ENCODE measurements at places on chromosomes 11 and 22.

GRCh38 chr22:41534219-41534618 is 10.1 kb downstream of the POLR3H start:
- DNase-seq = no peak

DNA sequence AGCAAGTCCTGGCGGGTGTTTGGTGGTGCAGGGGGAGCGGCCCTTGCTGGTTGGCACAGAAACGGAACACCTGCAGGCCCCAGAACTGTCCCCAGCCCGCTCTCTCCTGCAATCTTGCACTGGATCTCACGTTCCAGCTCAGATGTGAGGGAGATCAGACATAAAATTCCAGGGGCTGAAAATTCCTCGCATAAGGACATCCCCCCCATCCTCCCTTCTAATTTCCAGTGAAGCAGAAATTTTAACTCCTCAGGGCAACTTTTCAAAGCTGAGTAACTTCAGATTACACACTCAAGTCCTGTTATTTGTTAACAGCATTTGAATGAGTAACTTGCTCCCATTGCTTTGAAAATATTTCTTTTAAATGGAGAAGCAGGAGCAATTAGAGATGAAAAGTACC is 40.3 kb upstream of the RASSF10 start:
- DNase-seq = peak; percentile 61

GRCh38 chr11:63816732-63817131 is 3.5 kb downstream of the SPINDOC start:
- DNase-seq = no peak

GRCh38 chr22:40721266-40721665 is 42.0 kb downstream of the MCHR1 start:
- DNase-seq = no peak

- no peak for DNase-seq
Observed at GRCh38 chr11:27423125-27423524, 49.5 kb downstream of the LGR4 start.

GRCh38 chr11:103749158-103749557 is 287.3 kb upstream of the DDI1 start:
- DNase-seq = no peak

- DNase-seq = no peak
Observed at GRCh38 chr11:59678118-59678812, 9.4 kb upstream of the PATL1 start.

DNA sequence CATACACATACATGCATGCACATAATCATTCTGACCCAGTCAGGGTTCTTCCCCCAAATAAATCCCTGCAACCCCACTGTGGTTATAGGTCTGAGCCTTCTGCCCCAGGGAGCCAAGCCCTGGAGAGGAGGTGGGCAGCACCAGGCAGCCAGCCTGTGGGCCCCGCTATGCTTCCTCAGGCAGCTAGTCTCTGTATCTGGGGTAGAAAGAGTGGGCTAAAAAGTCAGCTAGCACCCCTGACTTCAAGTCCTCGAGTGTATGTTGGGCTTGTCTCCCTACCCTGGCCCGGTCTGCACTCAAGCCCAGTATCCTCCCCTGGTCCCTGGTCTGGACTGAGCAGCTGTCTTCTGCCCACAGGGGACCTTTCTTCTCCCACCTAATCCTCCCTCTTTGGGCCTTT is 28.0 kb downstream of the KCNQ1OT1 start:
- DNase-seq = no peak

- DNase-seq = no peak
Observed at GRCh38 chr11:86802601-86803051, 2.3 kb downstream of the PRSS23 start.

GRCh38 chr22:23274146-23274526 is 93.8 kb downstream of the BCR start:
- no peak for DNase-seq

DNA sequence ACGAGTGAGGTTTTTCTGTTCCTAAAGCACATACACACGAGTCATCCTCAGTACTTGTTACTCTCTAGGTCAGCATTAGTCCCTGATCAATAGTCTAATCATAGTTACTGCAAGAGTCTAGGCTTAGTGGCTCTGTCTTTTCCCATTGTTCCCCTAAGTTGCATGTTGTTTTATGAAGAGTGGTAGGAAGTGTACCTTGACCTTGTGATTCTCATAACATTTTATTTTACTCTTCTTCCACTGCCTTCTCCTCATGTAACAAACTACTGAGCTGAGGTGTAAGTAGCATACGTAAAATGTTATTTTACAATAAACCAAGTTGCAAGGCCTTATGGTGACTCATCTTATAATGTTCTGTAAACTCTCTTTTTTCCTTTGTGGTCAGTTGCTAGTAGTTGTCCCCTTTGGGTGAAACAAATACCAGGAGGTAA is 15.0 kb downstream of the METTL15 start:
- no peak for DNase-seq

DNA sequence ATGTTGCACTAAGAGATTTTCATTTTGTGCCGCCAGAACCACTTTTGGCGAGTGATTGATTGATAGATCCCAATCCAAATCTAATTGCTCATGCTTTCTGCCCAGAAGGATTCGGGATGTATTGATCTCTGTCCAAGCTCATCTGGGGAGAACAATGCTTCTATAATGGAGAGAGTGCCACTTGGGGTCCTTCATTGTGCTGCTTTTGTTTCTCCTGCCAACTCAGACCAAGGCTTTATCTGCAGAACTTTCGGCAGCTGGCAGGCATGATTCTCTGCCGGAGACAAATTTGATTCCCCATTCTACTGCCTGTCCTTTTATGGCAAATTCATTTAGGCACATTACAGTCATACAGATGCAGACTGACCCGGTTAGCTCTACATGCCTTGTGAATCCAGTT is 62.9 kb upstream of the NTM start:
- no peak for DNase-seq

DNA sequence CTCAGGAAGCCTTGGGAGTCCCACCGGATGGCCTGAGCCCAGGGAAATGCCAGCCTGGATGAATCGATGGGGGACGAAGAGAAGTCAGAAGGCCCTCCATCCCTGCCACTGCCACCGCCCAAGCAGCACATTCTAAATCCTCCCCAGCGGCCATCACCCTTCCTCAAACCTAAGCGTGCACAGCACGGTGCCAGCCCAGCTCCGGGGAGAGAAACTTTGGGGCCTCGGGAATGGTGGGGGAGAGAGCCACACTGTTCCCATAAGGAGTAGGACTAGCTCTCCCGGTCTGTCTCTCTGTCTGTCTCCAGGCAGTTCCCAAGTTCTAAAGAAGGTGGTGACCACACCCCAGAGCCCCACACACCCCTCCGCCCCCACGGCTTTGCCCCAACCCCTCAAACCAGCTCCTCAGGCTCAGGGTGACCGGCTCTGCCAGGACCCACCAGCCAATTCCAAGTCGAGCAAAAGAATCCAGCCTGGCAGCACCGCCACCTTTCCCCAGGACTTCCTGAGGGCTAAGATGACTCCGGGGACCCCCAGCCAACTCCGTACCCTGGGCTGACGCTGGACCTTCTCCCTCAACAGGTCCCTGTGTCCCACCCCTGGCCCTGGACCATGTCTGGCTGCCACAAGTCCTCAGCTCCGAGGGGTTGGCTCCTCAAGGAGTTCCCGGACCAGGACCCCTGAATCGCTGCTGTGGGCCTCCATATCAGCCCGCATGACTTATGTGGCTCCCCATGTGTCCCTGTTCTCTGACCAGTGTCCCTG is 2.7 kb downstream of the AHNAK start:
- DNase-seq = no peak

GRCh38 chr11:63917692-63918506 is 935 bp upstream of the RCOR2 start:
- no peak for DNase-seq

DNA sequence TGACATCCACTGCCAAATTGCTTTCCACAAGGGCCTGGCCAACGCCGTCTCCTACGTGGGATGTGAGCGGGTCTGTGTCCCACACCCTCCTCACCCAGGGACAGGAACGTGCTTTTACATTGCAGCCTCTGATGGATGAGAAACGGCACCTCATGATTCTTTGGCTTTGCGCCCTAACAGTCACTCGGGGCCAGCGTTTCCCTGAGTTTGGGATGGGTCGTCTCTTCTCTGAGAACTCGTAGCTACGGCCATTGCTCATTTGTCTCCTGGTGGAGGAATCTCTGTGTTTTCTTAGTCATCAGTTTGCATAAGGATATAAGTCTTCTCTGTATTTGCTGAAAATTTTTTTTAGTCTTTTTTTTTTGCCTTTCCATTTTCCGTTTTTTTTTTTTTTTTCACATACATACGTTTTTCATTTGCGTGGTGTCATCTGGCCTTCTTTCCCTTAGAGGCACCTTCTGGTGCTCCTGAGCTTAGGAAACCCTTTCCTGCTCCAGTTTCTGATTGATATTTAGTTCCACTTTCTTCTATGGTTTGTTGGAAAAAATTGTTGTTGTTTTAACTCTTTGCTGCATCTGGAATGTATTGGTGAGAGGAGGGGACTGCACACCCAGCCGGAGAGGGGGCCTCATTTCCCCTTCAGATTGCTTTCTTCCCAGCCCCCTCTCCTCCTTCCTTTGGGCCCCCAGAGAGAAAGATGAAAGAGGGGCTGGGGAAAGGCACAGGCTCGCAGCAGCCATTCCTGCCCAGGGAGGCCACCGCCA is 12.0 kb downstream of the TNNT3 start:
- DNase-seq = no peak

DNA sequence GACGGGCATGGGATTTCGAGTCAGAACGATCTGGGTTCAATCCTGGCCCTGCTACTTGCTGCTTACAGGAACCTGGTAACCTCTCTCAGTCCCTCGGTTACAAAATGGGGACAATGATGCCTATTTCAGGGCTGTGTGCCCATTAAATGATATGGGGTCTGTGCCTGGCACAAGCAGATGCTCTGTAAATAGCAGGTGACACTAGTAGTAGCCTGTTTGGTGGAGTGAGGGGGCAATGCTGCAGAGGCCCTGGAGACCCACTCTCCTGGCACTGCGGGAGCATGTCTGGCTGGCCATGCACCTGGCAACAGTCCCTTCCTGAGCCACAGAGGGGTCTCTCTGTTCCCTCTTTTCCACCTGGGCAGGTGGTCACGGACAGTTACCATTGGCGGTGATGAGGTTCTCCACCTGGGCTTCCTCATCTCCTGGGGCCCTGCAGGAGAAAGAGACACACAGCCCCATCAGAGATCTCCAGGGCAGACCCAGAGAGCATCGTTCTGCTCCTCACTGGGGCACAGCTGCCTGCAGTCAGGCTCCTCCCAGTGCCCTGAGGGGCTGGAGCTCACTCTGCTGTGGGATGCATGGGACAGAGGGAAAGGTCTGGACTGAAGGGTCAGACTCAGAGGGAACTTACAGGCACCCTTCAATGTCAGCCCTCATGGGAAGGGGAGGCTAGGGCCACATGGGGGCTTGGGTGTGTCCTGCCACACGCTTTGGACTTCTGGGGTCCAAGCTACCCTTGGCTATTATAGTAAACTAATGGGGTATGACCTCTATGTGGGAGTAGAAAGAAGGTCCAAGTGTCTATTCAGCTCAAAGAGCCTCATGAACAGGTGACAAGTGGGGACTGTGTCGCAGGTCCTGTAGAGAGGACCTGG is 15.6 kb upstream of the FXYD2 start:
- DNase-seq = no peak

DNA sequence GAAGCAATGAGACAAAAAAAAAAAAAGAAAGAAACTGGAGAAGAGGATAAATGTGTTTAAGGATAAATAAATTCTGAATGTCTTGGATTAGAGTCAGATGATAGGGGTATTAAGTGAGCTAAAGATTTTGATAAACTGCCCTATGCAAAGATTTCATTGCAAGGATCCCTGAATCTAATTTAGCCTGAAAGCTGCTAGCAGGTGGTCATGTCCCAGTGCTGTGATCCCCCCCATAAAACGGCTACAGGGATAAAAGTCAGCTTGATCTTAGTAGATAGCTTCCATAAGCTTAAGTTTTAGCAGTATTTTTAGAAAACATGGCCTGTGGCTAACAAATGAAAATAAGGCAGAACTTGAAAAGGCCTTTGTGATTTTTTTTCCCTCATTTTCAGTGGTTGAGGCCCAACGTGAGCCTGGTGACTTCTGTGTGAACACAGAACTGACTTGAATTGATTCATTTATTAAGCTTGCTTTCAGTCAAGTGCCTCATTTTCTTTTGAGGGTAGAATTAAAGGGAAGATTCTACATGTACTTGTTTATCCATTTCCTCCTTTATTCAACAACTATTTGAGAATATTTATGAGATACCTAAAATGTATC is 44.5 kb downstream of the CD44 start:
- no peak for DNase-seq

- DNase-seq = no peak
Observed at GRCh38 chr11:43282607-43283440, 29.0 kb upstream of the API5 start.

DNA sequence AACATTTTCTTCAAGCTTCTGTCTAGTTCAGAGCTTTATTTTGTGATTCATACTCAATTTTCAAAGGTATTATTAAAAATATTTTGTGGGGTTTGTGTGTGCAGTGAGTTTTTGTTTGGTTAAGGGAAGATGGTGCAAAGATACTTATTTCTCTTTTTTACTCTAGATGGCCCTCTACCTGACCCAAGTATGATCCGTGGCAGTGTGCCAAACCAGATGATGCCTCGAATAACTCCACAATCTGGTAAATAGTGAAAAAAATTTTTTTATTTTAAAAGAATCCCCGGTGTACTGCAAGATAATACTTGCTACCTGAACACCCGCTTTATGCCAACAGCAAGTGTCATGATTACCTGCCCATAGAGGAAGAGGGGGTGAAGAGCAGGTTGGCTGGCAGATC is 54.2 kb downstream of the EP300 start:
- DNase-seq = no peak

DNA sequence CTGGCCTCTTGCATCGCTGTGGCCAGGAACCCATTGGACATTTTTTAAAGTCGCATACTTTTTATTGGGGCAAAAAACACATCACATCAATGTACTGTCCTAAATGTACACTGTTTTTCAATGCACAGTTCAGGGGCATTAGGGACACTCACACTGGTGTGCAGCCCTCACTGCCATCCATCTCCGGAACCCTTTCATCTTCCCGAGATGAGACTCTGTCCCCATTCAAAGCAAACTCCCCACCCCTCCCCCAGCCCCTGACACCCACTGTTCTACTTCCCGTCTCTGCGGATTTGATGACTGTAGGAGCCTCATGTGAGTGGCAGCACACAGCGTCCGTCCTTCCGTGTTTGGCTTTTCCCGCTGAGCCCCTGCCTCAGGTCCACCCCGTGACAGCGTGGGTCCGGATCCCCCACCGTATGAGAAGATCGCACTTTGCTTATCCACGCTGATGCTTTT is 41.8 kb upstream of the TH start:
- no peak for DNase-seq

DNA sequence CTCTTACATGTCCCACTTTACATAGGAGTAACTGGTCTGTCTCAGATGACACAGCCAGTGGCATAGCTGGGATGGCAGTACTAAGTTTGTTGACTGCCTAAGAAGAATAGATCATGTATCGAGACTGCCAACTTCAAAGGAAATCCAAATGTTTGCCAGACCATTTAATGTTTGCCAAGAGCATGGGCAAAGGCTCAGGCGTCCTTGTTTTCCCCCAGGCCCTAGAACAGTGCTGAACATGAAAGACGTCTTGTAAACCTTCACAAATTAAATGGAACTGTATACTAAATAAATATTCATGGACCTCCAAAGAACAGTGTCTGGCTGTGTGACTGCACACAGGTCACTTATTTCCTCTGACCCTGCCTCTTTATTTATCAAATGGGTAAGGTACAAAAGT is 234.7 kb upstream of the CCDC90B start:
- no peak for DNase-seq

All from left renal cortex interstitium (tissue), 4 donors.